ENCODE measurements at places on chromosomes 2 and 18.

DNA sequence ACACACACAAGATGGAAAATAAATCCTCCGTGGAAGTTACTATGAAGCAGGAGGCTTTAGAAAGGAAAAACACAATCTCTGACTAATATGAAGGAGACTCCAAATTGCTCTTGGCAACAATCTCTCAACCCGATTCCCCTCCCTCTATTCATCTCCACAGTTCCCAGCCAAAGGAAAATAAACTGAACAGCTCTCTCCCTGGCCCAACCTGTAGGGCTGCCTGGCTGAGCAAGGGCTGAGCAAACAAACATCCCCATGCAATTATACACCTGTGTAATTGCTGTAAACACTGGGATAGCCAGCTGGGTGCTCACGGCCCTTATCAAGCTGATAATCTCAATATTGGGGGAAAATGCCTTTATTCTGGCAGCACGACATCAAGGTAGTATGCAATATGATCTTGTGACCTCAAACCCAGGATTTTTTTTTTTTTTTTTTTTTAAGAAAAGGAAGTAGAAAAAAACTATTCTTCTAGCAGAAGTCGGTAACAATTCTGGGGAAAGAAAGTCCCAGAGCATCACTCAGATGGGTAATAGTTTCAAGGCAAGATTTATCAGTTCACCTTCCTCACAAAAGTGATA, 203.3 kb upstream of the SMAD2 start:
- no peak for DNase-seq

DNA sequence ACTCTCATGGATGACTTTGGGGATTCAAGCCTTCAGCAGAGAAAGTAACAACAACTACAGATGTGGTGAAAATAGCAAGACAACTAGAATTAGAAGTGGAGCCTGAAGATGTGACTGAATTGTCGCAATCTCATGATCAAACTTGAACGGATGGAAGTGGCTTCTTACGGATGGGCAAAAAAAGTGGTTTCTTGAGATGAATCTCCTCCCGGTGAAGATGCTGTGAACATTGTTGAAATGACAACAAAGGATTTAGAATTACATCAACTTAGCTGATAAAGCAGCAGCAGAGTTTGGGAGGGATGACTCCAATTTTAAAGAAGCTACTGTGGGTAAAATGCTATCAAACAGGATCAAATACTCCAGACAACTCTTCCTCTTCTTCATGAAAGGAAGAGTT, 43.1 kb downstream of the AAK1 start:
- no peak for DNase-seq

DNA sequence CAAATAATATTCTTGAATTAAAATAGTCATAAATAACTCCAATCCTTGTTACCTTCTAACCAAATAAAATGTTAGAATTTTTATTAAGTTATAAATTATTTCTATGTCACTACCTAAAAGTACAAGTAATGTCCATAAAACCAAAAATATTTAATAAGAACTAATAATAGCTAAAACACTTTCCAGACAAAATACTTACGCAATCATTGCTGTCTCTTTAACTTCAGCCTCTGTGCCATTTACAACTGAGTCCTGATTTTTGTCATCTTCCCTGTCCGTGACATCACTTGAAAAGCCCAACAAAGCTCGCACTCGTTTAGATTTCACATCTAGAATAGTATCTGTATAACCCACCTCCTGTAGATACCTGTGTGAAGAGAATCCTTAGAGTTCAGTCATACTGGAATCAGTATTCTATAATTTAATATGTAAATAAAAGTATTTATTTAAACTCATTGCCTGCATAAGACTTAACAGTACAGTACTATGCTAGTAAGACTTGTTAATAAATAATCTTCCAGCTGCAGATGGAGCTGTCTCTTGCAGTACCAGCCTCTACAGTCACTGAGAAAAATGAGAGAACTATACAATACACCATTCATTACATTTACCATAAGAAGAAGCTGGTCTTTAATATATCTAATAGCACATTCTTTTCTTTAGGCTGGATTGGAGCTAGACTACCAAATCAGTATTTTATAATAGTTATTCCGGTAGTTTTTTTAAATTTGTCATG, 63.8 kb downstream of the STRN start:
- no peak for DNase-seq

- no peak for DNase-seq
Measured at GRCh38 chr2:229363185-229363814, 92.2 kb upstream of the PID1 start.

- DNase-seq = no peak
Measured at GRCh38 chr2:112335600-112335999, 60.2 kb downstream of the ZC3H6 start.

GRCh38 chr18:72991379-72991778, 123.6 kb upstream of the NETO1 start:
- no peak for DNase-seq

DNA sequence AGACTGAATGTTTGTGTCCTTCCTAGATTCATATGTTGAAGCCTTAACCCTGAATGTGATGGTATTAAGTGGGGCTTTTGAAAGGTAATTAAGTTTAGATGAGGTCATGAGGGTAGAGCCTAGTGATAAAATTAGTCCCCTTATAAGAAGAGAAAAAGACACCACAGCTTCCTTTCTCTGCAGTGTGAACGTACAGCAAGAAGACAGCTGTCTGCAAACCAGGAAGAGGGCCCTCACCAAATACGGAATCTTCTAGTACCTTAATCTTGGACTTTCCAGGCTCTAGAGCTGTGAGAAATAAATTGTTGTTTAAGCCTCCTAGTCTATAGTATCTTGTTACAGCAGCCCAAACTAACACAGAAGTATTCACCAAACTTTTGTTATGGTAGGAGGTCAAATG, 57.1 kb upstream of the CYTIP start:
- DNase-seq = no peak

- DNase-seq = no peak
Measured at GRCh38 chr2:185567940-185568339, 170.7 kb upstream of the FSIP2 start.

All from activated T-helper 1 cell treated with anti-CD3 and anti-CD28 coated beads, Interleukin-2, amount 50 U/mL, for 16 hours (primary cell).